Endothelial cell of umbilical vein (primary cell): ENCODE measurements at places on chromosomes 3 and 15. TPM values are rescaled to one million over a fixed set of nuclear protein-coding genes. Genes with fewer than 3 reads are reported as not detected.

DNA sequence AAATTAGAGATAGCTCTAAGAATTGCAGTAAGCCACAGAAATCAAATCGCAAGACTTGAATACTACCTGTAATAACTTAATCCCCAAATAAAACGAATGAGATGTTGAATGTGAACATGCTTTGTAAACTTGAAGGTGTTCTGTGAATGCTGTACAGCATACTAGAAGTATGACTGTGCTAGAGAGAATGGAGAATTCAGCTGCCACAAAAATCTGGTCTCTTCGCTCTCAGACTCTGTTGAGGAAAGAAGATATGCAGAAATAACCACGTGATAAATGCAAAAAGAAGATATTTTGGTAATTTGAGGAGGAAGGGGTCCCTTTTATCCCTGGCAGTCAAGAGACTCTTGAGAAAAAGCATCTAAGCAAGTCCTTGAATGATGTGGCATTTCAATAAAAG lies 37.3 kb downstream of the ZBTB38 start:
- no peak for DNase-seq

DNA sequence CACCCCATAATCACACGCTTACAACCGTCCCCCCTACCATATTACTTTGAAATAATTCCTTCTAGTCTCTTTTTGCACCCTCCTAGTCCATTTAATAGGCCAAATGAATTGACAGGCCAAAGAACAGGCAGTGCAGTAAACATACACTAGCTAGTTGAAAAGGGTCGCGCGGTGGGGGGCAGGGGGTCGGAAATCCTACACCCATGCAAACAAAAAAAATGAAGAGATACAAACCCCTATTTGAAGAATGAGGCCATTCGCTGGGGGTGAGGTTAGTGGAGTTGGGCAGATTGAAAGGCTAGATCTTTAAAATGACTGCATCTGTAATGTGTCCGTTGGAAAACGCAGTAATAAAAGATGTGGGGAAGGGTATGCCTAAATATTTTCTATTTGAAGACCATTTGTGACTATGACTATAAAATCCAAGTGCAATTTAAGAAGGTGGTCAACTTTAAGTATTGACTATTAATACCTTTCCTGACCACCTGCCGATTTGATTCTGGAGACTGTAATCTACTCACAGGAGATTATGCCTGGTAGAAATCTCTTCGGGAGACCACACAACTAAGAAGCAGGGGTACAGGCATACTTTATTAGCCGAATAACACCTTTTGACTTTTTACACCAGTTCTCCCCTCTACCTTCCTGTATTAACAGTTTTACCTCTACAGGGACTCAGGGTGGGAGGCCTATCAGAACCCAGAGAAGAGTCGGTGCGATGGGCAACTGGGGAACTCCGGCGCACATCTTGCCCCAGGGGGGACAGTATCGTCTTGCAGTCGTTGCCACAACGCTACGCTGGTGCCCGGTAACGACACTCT lies 762 bp upstream of the ARL6 start:
- no peak for DNase-seq

DNA sequence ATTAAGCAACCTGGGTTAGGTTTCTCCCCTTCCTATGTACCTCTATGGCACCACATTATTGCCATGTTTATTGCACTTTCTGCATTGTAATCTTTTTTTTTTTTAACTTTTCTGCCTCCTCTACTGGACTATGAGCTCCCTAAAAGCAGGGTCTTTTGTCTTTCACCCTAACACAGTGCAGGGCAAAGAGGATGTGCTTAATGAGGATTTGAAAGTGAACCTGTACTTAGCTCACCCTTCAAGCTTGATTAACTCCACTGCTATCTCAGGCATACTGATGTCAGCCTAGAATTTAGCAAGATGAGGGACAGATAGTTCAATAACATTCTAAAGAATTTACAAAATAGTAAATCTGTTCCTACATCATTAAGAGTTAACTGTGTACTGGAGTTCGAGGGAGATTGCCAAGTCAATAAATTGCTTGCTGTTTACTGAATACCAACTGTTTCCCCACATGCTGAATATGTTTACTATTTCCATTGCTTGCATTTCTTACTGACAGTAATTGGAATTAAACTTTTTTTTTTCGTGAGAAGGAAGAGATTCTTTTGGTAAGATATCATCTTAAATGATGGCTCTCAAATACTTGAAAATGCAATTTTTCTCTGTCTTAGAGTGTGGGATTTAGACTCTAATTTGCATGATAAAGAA lies 15.7 kb upstream of the PPARG start:
- no peak for DNase-seq

DNA sequence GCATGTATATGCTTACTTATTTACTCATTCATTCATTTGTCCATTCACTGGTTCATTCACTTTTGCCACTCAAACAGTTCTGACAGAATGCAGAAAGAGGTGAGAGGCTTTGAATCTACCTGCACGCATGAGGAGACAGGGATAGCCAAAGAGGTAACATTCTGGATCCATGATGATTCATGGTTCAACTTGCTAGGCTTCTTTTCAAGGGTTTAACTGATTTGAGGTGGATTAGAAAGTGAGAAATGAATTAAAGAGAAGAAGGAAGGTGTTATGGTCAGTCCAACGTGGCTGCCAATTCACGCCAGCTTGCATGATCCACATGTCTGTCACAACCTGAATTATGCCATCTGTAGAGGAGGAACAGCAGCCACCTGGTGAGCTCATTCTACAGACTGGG lies 260.6 kb downstream of the ARRDC4 start:
- no peak for DNase-seq

GRCh38 chr15:57647791-57648130 lies 56.1 kb downstream of the MYZAP start:
- peak; percentile 51 for DNase-seq

DNA sequence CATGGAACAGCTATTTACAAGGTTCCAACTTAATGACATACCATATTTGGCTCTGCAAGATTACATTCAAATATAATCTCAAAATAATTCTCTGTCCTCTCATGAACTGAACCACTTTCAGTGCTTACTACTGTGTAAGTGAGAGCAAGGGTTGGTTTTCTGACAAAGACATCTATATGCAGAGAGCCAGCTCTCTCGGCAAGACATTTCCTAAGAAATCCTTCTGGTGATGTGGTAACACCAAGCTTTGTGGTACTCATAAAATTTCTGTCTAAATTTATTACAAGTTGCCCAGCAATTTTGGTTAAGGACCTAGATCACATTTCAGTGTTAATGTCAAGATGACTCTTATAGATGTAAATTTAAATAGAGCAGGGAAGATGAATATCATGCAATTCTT lies 184.9 kb downstream of the GAP43 start:
- DNase-seq, result no peak

- no peak for DNase-seq
These were observed at the start of gene TUSC7 for GRCh38 chr3:116709479-116709878. TUSC7 (plus strand) TSS chr3:116709779.

The FRMD5 gene
- 17.9 and 20.2 TPM in 2 replicates for polyA plus RNA-seq

The CIDEC gene
- 0.14 TPM in 1 of 2 replicates, not detected in the other for polyA plus RNA-seq

The UBA7 gene
- polyA plus RNA-seq, result 80.7 and 98.7 TPM in 2 replicates

- DNase-seq, result no peak
These were observed 6.4 kb upstream of the MANF start for GRCh38 chr3:51378726-51379125.

The TM4SF18 gene
- polyA plus RNA-seq, result 150 and 163 TPM in 2 replicates

The GOLGA6L4 gene
- polyA plus RNA-seq, result 1.1 and 1.8 TPM in 2 replicates

DNA sequence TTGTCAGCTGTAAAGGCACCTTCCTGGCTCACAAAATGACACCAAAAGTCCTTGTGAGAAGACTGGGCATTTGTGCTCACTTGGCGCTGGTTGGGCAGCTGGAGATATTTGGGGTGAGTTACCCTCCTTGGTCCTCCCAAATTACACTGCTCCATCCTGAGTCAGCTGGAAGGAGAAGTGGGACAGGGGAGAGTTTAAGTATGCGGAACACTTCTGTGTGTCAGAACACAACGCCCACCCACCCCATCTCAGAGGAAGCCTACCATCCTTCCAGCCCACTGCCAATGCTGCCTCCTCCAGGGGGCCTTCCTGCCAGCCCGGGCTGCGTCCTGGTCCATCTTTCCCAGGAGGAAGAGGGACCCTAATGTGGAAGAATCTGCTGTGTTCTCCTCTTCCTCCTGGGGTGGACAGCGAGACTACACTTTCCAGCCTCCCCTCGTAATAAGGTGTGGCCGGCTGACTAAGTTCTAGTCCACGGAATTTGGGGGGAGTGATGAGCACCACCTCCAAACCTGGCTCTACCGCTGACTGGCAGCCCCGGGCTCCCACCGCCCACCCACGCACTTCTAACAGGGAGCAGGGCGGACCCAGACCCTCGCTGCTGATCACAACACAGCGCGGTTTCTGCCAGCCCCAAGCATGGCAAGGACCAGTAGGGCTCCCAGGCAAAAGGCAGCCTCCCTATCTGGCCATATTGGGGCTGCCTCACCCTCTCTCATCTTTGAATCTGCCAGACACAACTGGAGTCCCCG lies 265.0 kb downstream of the XXYLT1 start:
- no peak for DNase-seq

GRCh38 chr3:194871864-194872668 lies 186.4 kb downstream of the FAM43A start:
- DNase-seq, result no peak

GRCh38 chr3:186784820-186785494 lies 1.6 kb downstream of the EIF4A2 start:
- DNase-seq, result no peak

The LYZL4 gene
- polyA plus RNA-seq, result 0.40 and 0.41 TPM in 2 replicates

The LRRIQ4 gene
- 0.04 TPM in 1 of 2 replicates, not detected in the other for polyA plus RNA-seq

DNA sequence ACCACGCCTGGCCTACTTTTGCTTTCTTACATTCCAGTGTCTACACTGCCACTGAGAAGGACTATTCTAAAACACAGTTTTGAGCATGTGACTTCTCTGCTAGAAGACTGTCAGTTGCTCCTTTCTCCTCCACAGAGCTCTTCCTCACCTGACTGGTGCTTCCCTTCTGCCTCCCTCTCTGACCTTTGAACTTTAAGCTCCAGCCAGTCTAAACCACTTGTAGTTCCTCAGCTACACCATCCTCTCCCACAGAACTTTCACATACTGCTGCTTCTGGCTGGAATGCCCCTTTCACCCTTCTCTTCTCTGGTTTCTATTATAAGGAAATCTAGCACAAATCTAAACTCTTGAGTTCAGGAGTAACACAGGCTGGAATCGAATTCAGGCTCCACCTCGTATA lies 9.1 kb downstream of the NCEH1 start:
- DNase-seq, result no peak

- no peak for DNase-seq
These were observed 103.5 kb upstream of the KCNAB1 start for GRCh38 chr3:156016902-156017301.

The RYR3 gene
- polyA plus RNA-seq, result not detected in 2 replicates

The CISH gene
- 4.1 and 5.8 TPM in 2 replicates for polyA plus RNA-seq

GRCh38 chr3:31361371-31362273 lies 171.1 kb upstream of the STT3B start:
- no peak for DNase-seq

The CNTN3 gene
- 0.03 and 0.08 TPM in 2 replicates for polyA plus RNA-seq

DNA sequence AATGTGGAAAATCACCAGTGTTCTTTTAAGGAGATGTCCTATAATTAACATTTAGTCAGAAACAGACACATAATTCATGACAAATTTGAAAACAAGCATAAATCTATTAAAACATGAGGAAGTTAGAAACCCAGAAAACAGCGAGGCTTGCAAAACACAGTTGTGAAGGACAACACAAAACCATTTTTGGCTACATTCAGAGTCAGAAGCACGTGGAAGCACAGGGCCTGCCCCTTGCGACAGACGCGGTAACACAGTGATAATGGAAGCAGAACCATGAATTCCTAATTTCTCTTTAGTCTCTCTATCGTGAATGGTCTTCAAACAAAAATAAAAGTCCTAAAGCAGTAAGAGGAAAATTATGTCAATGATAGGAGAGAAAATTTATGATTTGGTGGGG lies 12.2 kb downstream of the NCEH1 start:
- DNase-seq, result no peak

GRCh38 chr3:117399311-117400078 lies 689.9 kb downstream of the TUSC7 start:
- no peak for DNase-seq

The IL5RA gene
- polyA plus RNA-seq, result not detected in 2 replicates

- no peak for DNase-seq
These were observed 31.2 kb downstream of the SPATA12 start for GRCh38 chr3:57091521-57092273.

- DNase-seq, result no peak
These were observed 67.3 kb downstream of the DNAJB8 start for GRCh38 chr3:128399221-128399915.

DNA sequence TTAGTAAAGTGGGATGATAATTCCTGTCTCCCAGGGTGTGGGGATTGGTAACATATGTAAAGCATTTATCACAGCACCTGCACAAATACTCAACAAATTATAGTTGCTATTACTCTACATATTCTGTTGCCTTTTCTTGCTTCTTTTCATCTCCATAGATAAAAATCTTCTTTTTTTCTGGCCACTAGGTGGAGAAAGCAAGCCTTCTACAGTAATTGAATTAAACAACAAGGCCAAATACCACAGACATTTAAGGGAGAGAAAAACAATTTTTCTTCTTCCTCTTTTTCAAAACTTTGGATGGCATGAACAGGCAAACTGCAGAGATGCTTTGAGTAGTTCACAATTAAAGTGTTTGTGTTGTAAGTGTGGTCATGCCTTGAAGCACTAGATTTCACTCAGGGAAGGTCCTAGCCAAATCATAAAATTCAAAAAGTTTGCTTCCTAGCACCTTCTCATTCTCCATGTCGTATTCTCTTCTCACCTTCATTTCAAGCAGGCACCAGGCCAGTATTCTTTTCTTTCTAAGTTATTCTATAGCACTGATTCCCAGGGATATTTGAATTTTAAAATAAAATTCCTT lies 493.4 kb upstream of the TGFBR2 start:
- DNase-seq, result peak; percentile 76

The INTS14 gene
- polyA plus RNA-seq, result 45.8 and 52.6 TPM in 2 replicates

DNA sequence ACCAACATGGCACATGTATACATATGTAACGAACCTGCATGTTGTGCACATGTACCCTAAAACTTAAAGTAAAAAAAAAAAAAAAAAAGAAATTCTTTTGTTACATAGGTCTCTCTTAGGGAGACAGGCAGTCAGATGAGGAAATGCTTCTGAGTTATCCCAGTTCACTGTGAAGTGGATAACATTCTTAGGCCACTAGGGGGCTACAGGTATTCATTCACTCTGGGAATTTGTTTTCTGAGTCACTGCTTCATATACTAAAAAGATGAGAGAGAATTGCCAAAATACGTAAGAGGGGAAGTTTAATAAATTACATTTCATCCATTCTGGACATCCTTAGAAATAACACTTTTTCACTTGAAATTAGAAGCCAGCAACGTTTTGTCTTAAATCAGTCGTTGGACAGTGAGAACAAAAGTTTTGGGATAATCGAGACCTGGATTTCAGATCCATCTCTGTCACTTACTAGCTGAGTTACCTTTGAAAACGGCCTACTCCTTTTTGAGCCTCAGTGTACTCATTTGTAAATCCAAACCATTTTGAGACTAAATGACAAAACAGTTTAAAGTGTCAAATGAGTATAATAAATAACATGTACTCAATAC lies 738.4 kb upstream of the ALCAM start:
- DNase-seq, result peak; percentile 66

DNA sequence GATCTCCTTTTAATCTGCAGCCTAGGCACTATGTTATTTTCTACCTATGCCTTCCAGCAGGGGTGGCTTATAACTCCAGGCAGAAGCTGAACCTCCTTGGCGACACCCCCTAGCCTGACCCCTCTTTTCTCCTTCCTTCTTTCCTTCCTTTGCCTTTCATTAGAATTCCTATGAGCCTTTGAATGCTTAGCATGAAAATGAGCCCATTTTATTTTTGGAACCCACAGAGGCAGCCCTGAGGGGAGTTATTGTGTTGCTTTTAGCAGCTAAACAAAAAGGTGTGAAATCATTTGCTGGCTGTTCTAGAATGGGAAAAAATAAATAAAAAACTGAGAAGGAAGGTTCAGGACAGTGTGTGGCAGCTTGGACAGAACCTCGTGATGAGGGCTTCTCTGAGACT lies 164.6 kb upstream of the ICE2 start:
- DNase-seq, result no peak
